ENCODE measurements at places on chromosomes 16 and 17.
A peak's percentile ranks its signal among the peaks of the same experiment; 100 is the strongest.

- DNase-seq: no peak
These were observed 35.0 kb upstream of the MRC2 start for GRCh38 chr17:62592341-62593099.

- DNase-seq: no peak
These were observed 103.1 kb downstream of the AATF start for GRCh38 chr17:37051833-37052232.

- no peak for DNase-seq
These were observed 125.2 kb downstream of the C16orf78 start for GRCh38 chr16:49498666-49499413.

DNA sequence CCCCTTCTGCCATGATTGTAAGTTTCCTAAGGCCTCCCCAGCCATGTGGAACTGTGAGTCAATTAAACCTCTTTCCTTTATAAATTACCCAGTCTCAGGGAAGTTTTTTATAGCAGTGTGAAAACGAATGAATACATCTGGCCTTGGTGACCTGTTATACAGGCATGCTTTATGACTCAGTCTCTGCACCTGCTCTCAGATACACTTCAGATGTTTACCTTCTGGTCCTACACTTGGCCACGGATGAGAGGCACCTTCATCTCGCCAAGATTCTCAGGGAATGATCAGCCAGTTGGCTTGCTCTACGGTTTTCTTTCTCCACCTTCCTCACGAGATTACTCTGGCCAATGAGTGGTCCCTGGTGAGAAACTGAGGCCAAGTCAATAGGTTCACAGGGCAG, 304.7 kb downstream of the CA10 start:
- DNase-seq: no peak

- no peak for DNase-seq
These were observed 118.4 kb downstream of the ZNF778 start for GRCh38 chr16:89335803-89336485.

GRCh38 chr17:76499267-76499667, 2.0 kb downstream of the RHBDF2 start:
- DNase-seq: peak; percentile 53

DNA sequence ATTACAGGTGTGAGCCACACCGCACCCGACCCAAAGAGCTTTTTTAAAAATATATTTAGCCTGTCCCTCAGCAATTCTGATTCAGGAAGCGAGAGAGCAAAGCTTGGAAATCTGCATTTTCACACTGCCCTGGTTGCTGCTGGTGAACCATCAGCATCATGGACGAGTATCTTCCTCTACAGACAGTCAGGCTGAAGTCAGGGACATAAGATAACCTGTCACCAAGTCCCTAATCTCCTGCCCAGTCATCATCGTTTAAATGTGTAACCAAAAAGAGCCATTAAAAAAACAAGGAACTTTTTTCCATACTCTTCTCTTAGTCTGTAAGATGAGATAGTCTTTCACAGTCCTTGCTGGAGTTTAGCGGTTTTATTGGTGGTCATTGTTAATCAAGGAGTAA, 6.7 kb downstream of the PMM2 start:
- DNase-seq: no peak

DNA sequence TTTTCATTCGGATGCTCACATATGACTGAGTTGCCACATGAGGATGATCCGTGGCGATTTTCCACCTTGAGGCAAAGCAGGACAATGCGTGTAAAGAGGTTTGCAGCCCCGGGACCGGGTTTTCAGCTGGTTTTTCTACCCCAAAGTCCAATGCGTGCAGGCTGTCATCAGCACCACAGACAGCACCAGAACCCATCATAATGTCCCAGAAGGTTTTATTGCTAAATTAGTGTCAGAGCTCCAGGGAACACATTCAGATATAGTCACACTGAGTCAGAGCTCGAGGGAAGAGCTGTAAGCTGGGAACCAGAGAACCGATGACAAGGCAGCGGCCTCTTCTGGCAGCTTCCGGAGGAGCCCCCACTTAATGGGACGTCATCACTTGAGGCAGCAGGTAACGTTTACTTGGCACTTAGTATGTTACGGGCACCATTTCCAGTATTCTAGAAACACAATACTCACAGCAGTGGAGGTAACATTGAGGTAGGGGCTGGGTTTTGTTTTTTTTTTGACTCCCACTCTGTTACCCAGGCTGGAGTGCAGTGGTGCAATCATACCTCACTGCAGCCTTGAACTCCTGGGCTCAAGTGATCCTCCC, 8.9 kb upstream of the NAGPA start:
- peak; percentile 72 for DNase-seq

- DNase-seq: no peak
These were observed 51.6 kb downstream of the ACTG1 start for GRCh38 chr17:81460856-81461460.

DNA sequence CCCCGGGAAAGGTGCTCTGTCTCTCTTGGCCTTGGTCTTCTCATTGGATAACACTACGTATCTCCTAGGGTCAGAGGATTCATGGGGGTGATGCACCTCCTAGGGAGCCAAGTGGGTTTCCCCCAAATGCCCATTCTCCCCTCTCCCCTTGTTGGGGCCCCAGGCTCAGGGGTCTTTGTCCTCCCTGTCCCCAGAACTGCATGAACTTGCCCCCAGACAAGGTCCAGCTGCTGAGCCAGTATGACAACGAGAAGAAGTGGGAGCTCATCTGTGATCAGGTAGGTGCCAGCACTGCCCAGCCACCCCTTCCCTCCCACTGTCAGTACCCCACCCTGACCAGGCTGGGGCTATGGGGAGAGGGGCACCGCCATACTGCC, 8.7 kb downstream of the FMNL1 start:
- DNase-seq: no peak

GRCh38 chr17:44375196-44376017, 11.8 kb upstream of the FAM171A2 start:
- no peak for DNase-seq

- DNase-seq: no peak
These were observed 7.2 kb upstream of the AGRP start for GRCh38 chr16:67490335-67491096.

DNA sequence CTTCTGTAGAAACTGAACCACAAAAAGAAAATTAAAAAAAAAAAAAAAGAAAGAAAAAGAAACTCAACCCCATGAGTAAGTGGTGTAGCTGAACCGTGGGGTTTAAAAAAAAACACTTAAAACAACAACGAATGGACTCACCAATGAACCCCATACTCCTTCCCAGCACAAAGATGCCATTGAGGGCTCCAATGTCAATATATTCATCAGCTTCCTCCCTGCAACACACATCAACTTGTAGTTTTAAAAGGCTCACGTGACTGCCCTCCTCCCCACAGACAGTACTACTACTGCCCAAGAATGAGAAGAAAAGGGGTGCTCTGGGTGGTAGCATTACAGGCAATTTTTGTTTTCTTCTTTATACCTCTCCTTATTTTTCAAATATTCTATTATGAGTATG, 3.3 kb upstream of the KLHL11 start:
- DNase-seq: no peak

DNA sequence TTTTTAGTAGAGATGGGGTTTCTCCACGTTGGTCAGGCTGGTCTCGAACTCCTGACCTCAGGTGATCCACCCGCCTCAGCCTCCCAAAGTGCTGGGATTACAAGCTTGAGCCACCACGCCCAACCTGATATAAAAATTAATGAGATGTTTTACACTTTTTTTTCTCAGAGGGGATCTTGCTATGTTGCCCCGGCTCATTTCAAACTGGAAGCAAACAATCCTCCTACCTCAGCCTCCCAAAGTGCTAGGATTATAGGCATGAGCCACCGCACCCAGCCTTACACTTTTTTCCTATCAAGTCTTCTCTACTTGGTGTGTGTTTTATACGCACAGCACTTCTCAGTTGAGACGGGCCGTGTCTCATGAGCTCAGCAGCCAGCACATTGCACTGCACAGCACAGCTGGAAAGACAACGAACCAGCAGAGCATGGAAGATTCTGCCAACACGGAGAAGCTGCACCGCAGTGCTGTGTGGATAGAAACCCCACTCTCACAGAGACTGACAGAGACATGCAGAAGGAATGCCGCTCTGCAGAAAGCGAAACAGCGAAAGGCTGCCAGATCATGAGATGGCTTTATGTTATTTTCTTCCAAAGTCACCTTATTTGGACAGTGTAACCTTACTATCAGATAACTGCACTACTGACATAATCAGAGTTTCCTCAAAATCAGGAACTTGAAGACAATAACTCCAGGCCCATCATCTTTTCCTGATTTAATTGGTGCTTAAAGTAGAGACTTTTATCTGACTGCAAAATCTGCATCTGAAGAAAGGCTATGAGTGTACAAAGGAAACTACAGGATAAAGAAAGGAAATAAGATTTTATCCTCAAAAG, 6.5 kb upstream of the QRICH2 start:
- no peak for DNase-seq

Data from RCC 7860 (cell line).